NT2/D1 (cell line): ENCODE measurements at places on chromosomes 4 and X.

DNA sequence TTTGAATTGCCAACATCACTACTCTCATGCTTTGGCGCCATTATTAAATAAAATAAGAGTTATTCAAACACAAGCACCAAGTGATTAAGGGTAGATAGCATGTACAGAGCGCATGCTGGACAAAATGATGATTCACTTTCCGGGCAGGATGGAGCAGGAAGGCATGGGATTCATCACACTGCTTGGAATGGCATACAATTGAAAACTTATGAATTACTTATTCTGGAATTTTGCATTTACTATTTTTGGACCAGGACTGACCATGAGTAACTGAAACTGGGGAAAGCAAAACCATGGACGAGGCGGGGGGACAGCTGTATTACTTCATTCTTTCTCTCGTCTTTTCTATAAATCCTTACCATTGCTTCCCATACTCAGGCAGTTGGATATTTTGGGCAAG is 28.5 kb upstream of the FGF5 start:
- DNase-seq: no peak

DNA sequence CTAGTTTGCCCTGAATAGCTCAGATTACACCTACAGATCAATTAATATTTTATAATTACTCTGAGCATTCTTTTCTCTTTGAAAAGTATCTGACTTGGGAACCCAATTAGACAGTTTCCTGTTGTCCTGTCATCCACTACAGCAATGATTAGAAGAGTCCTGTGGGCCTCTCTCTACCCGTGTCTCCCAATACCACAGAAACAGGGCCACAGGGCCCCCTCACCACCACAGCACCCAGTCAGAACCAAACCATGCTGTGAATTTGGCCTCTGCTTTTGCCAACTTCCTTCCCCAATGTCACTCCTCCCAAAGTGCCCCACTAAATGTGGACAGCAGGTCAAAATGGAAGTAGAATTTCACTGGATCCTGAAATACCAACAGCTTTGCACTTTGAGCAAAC is 10.3 kb downstream of the USP46 start:
- DNase-seq: no peak

- no peak for DNase-seq
Measured at GRCh38 chrX:776529-777230, 146.1 kb downstream of the SHOX start.

GRCh38 chr4:41106081-41106480 is 108.3 kb downstream of the APBB2 start:
- no peak for DNase-seq

- no peak for DNase-seq
Measured at GRCh38 chrX:103882999-103883398, 50.9 kb upstream of the RAB9B start.

GRCh38 chrX:81957318-81957717 is 755.4 kb downstream of the SH3BGRL start:
- no peak for DNase-seq

DNA sequence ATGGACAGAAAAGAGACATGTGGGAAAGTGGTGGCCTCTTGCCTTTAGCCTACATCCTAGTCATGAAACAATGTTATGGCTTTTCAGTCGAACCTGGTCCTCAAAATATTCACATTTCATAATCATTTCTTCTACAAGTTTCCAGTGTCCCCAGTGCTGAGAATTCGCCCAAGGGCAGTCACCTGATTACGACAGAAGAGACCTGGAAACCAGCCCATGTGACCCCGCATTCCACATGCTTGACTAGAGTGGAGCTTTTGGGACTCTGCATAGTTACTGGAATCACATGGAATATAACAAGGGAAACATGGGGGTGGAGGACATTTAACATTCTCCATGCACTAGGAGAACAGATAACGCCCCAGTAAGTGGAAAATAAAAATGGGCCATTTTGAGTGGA is 100.1 kb downstream of the PPARGC1A start:
- no peak for DNase-seq

- no peak for DNase-seq
Measured at GRCh38 chr4:53782458-53782845, 191.2 kb upstream of the LNX1 start.

- DNase-seq: peak; percentile 81
Measured at GRCh38 chrX:115344885-115345614, 55.5 kb downstream of the LUZP4 start.

GRCh38 chr4:122635205-122635604 is 14.3 kb upstream of the IL21 start:
- DNase-seq: no peak

DNA sequence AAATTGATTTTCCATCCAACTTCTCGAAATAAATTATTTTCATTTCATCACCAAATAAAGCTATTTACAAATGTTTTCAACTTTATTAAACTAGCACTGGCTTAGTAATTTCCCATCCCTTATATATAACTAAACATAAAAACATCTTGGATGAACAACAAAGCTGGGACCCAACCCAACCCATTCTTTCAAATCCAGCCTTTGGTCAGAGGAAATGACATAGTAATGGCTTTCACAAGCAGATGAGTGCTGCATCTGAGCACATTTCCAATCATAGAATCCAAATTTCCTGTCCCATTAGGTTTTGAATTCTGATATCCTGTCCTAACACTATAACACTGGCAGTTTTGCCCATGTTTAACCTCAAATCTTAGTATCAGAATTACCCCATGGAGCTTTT is 7.9 kb upstream of the EMCN start:
- DNase-seq: no peak

GRCh38 chr4:42615131-42615763 is 41.7 kb downstream of the ATP8A1 start:
- DNase-seq: no peak

GRCh38 chrX:125444659-125445058 is 125.0 kb downstream of the TEX13C start:
- no peak for DNase-seq

DNA sequence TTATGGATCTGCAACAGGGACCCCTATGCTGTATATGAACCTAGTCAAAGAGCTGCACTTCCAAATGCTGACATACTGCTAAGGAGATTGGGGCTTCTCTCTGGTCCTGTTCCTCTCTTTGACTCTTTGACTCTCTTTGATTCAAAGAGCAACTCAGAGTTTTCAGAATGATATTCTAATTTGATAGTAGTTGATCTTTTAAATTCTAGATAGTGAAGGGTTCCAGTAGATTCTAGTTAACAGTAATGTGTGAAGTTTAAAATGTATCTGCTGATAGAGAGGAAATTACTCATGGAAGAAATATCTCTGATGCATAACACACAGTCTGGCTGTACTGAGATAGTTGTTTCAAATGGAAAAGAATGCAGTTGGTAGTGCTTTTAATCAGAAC is 239.1 kb downstream of the RASL11B start:
- no peak for DNase-seq

DNA sequence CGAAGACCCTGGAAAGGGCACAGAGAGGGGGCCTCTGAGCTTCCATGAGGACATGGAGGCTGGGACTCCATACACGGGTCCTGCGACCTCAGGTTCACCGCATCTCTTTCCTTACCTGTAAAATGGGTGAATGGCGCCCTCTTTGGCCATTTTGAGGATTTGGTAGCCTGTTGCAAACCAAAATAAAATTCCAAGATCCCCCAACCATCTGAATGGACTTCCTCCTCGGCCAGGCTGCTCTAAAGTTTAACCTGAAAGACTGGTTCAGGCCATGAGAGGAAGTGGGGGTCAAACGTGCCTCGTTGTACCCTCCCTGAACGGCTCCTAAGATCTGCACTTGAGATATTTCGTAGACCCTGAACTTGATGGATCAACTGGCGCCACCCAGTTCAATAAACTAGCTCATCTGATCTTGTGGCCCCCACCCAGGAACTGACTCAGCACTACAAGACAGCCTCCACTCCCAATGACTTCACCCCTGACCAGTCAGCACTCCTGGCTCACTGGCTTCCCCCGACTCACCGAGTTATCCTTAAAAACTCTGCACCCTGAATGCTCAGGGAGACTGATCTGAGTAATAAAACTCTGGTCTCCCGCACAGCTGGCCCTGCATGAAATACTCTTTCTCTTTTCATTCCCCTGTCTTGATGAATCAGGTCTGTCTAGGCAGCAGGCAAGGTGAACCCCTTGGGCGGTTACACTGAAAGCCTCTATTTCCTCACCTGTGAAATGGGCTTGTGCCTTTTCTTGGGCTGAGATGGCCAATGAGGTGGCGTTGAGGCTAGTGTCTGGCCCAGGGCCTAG is 32.9 kb upstream of the GPR78 start:
- DNase-seq: peak; percentile 67

- DNase-seq: no peak
Measured at GRCh38 chr4:138063581-138063980, 178.6 kb downstream of the SLC7A11 start.

DNA sequence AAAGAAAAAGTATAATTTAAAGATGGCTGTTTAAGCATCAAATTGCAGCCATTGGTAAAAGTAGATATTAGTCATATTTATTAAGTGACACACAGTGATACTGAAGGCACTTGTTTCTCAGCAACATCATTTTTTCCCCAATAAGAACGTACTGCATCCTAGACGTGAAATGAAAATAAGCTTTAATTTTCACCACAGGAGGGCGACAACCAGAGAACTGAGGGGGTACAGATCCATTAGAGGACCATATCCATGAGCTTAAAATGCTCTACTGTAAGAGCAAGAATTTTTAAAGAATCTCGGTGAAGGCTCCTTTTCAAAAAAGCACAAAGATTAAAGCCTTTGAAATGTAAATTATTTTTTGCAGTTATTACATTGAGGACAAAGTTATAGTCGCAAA is 33.4 kb downstream of the FRG1 start:
- DNase-seq: no peak

GRCh38 chr4:127138586-127138985 is 494.2 kb upstream of the INTU start:
- no peak for DNase-seq

DNA sequence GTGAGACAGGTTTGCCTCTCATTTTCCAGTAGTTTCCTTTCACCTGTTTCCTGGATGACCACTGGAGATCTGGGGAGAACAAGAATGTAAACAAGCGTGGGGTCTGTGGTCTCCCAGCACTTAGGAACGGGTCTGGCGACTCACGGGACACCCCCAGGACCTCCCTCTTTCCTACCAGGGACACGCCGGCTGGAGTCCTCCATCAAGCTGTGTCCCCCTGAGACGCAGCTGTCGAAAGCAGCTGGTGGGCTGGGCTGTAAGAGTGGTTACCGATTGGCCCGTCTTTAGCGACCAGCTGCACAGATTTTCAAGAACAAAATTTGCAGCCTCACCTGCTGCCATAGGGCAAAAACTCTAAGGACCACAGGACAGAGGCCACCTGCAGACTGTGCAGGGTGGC is 11.9 kb downstream of the LRPAP1 start:
- DNase-seq: no peak

DNA sequence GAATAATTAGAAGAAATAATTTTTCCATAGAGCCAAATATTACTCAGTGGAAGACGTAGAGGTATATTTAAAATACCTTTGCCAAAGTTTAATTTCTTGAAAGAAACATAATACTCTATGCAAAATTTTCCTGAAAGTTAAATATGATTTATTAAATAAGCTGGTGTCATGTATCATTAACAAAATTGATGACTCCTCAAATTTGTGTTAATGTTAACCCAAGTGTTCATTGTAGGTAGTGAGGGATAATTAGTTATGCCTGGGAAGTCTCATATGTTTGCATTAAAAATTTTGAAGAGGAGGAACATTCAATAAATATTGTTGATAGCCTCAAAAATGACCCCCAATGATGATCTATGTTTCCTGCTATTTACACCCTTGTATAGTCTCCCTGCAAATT is 292.7 kb upstream of the AMOT start:
- no peak for DNase-seq

- DNase-seq: no peak
Measured at GRCh38 chrX:69020316-69020715, 144.9 kb downstream of the PJA1 start.
